ENCODE measurements at places on chromosomes 6 and 20. TPM values are rescaled to one million over a fixed set of nuclear protein-coding genes. Genes with fewer than 3 reads are reported as not detected.

Gene C6orf15
- total RNA-seq, result 0.38 TPM

Gene SYCP2L
- 0.99 TPM for total RNA-seq

Gene EEF1A2
- 0.19 TPM for total RNA-seq

Gene IRAK1BP1
- 6.2 TPM for total RNA-seq

Gene TRDN
- total RNA-seq, result 0.38 TPM

Measured in thymus (tissue), 14 donors.